Germinal center (tissue), 1 donor: ENCODE measurements at places on chromosomes 13 and 19.

DNA sequence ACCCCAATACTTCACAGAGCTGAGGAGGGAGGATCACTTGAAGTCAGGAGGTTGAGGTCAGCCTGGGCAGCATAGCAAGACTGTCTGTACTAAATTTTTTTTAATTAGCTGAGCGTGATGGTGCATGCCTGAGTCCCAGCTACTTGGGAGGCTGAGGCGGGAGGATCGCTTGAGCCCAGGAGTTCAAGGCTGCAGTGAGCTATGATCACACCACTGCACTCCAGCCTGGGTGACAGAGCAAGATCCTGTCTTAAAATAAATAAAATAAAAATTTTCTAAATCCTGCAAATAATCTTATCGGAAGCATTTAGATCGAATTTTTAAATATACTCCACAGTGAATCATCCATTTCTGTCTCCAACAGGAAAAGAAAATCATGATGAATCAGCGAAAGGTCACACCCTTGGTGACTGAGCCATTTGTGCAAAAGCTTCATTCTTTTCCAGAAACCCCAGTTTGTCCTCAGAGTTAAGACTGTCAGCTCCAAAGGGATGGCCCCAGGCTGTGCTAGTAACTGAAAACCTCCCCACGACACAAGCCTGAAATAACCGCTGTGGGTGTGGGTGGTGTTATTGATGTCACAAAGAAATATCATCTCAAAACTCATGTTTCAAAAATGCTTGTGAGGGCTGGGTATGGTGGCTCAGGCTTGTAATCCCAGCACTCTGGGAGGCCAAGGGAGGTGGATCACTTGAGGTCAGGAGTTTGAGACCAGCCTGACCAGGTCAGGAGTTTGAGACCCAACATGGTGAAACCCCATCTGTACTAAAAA, 167.6 kb downstream of the PTPRS start:
- DNase-seq: no peak

DNA sequence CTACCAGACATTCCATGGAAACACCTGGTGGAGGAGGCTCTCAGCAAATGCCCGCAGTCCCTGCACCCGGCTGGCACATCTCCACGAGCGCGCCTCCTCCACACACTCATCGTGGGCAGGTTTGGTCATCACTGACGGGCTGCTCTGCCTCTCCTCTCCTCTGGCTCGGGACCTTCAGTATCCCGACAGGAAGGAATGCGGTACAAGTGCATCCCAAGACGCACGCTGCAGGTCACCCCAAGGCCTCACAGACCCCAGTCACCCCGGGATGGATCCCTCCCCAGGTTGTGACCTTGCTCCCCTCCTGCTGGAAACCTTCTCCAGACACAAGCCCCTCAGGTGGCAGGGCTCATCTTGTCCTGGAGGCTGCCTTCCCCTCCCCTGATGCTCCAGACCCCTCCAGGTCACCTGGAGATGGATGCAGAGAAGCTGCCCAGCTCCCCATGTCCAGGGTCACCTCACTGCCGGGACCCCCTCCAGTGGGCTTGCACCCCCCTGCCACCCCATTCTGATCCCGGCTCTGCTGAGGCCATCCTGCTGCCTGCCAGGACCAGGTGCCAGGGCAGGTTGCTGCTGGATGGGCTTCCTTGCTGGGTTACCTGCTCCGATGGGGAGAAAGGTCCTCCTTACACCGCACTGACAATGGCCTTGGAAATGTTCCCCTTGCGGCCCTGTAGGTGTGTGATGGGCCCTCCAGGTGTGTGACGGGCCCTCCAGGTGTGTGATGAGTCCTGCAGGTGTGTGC, 29.9 kb downstream of the C13orf46 start:
- DNase-seq: no peak

GRCh38 chr19:42531313-42531712, 3.0 kb upstream of the CEACAM1 start:
- DNase-seq: no peak

GRCh38 chr19:9453953-9454352, 18.6 kb upstream of the ZNF266 start:
- DNase-seq: no peak

GRCh38 chr13:113489549-113490495, 689 bp downstream of the DCUN1D2 start:
- DNase-seq: peak; percentile 56

GRCh38 chr13:44224450-44225149, 149.0 kb upstream of the SERP2 start:
- no peak for DNase-seq

GRCh38 chr13:91904597-91904996, 506.2 kb downstream of the GPC5 start:
- DNase-seq: no peak

DNA sequence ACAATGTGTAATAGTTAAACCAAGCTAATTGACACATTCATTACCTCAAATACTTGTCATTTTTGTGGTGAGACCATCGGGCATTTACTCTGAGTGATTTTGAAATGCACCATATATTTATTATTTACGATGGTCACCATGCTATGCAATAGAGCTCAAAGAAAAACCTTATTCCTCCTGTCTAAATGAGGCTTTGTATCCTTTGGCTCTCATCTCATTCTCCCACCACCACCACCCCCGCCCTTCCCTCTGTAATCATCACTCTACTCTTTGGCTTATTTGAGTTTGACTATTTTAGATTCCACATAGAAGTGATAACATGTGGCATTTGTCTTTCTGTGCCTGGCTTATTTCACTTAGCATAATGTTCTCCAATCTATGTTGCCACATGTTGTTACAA, 124.9 kb downstream of the CYSLTR2 start:
- no peak for DNase-seq

DNA sequence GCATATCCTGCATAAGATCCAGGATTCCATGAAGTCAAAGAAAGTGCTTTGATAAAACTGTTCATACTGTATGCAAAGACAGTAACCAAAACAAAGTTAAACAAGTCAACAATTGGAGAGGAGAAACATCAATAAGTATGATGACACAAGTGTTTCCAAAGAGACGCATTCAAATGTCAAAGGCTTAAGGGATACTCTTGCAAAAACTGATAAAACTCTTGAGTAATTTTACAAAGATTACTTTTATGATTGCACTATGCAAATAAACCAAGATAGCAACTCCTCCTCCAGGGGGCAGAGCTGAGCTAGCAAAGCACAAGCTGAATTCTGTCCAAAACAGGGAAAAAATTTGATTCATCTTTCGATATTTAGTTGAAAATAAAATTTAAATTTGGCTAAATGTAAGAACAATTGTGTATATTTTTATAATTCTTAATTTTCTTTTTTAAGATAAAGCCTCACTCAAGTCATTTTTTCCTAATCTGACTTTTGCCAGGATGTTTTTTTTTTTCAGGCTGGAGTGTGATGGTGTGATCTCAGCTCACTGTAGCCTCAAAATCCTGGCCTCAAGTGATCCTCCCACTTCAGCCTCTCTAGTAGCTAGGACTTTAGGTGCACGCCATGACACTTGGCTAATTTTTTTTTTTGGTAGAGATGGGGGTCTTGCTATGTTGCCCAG, 84.0 kb downstream of the MZT1 start:
- peak; percentile 7 for DNase-seq

DNA sequence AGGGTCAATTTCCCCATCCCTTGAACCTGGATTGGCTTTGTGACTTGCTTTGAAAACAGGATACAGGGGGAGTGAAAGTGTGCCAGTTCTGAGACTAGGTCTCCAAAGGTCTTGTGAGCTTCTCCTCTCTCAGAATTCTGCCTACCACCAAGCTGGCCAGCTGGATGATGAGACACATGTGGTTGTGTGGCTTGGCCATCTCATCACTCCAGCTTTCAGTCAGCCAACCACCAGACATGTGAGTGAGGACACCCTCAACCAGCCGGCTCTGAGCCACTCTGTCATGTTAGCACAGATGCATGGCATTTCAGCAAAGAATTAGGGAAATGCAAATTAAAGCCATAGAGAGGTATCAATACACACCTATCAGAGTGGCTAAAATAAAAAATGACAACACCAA, 29.5 kb downstream of the ENOX1 start:
- DNase-seq: no peak

DNA sequence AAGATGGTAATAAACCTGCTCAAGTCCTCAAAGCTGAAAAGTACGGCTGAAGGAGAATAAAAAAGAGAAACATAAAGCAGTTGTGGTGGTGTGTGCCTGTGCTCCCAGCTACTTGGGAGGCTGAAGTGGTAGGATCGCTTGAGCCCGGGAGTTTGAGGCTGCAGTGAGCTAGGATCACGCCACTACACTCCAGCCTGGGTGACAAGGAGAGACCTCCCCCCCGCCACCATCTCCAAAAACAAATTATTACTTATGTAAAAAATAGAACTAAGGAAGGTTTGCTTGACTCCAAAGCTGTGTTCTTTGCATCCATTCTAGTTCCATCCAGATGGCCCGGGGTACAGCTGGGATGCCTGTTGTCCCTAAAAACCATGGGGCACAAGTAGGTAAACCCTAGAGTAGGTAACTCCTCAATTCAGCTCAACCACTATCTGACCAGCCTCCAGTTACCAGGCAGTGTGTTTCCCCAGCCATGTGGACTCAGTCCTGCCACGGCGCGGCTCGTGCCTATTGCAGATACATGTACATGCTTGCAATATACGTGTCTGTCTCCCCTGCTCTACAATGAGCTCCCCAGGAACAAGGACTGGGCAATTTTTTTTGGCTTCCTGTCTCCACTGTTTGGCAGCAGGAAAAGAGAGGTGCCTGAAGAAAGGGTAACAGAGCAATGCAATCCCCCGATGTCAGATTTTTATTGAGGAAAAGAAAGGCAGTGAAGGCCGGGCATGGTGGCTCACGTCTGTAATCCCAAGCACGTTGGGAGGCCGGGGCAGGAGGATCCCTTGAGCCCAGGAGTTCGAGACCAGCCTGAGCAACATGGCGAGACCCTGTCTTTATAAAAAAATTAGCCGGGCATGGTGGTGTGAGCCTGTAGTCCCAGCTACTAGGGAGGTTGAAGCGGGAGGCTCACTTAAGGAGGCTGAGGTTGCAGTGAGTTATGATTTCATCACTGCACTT, 101.3 kb downstream of the GNG7 start:
- DNase-seq: no peak

GRCh38 chr19:35262101-35262761, 6.5 kb upstream of the USF2 start:
- DNase-seq: no peak

DNA sequence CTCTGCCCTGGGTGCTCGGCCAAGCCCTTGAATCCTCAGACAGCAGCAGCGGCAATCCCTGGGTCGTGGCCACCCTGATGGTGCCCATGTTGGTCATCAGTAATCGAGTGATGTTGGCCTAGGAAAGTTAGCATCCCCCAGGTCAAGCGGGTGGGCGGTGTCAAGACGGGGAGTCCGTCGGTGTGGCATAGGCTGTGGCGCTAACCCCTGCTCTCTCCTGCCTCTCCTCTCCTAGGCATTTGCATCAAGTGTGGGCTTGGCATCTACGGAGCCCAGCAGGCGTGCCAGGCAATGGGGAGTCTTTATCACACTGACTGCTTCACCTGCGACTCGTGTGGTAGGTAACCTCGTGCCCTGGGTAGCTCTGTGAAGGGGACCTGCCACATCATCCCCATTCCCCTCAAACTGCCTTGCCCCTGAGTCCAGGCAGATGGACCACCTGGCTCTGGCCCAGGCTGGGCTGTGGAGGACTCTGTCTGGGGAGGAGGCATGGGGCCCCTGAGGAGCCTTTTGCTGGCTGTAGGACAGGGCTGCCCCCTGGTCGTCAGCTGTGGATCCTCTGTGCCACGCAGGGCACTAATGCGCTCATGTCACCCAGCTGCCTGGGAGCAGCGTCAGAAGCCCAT, 8.7 kb downstream of the WTIP start:
- no peak for DNase-seq

DNA sequence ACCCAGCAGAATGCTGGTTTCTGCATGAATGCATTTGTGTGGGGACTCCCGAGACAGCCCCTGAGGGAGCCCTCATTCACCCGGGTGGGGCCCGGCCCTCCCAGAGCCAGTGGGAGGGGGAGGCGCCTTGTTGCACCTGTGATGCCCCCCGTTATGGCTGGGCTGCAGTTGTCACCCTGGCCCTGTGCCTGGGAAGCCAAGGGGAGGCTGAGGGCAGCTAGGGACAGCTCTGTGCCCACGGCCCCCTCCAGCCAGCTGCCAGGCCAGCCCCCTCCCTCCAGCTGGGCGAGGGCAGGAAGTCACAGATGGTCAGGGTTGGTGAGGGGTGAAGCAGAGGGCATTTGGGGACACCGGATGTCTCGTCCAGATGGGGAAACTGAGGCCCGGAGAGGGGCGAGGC, 26.1 kb downstream of the NFIC start:
- no peak for DNase-seq

DNA sequence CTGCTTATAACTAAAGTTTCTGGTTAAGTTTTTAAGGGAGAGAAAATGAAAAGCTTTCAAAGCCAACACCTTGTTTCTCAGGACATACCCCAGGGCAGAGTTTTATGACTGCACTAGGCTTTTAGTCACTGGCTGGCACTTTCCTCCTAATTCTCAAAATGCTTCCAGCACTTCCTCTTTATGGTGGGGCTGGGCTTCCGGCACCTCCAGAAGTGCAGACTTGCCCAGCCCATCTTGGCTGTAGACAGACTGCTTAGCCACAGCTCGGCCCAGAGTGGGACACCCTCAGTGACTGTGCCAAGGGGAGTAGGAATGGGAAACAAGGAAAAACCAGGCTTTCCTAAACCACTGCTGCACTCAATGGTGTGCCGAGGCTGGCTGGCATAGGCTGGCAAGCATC, 23.2 kb upstream of the GTF3A start:
- DNase-seq: peak; percentile 23

DNA sequence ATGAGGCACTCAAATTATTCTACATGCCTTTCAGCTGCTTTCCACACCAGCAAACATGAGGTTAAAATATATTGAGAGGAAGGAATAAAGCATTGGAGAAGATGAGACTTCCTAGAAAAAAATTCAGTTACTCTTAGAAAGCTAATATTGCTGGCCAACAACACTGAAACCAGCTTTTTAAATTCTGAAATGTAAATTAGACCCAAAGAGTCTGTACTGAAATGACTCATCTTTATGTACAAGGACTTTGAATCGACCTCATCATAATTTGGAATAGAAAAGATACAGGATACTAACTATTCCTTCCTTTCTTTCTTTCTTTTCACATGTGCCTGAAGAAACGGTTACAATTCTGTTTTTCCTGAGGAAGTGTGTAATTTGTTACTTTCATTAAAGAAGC, 6.5 kb upstream of the HSPH1 start:
- DNase-seq: no peak

DNA sequence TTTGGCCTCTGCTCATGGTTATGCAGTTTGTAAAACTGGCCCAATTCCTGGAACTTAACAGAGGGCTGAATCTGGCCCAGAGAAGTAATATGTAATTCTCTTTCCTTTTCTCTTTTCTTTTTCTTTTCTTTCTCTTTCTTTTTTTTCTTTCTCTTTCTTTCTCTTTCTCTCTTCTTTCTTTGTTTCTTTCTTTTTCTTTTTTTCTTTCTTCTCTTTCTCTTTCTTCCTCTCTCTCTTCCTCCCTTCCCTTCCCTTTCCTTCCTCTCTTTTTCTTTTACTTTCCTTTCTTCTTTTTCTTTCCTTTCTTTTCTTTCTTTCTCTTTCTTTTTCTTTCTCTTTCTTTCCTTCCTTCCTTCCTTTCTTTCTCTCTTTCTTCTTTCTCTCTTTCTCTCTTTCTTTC, 88.8 kb upstream of the SLITRK5 start:
- no peak for DNase-seq

- no peak for DNase-seq
Observed at GRCh38 chr13:67232384-67232783, 2.2 kb upstream of the PCDH9 start.
